ENCODE measurements at places on chromosomes 12 and 14.

- no peak for DNase-seq
These were observed 12.8 kb upstream of the ATP2B1 start for GRCh38 chr12:89721291-89721987.

- DNase-seq = peak; percentile 84
These were observed 13.3 kb downstream of the IL22 start for GRCh38 chr12:68240079-68240478.

DNA sequence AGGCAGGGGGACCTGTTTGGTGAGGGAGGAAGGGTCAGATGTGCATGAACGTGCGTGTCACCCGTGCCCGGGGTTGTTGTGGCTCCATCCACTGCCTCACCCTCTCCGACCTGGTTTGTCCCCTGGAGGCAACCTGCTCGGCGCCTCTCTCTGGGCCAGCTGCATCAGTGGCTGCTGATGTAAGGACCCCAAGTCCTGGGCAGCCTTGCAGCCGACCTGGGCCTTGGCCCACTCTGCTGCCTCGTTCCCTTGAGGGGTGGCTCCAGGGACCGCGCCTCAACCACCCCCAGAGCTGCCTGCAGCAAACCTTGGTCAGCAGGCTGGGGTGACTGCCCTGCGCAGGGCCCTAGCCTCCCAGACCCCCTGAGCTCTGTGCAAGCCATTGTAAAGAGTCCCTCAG lies 351.7 kb downstream of the TMEM121 start:
- no peak for DNase-seq

- no peak for DNase-seq
These were observed at the start of gene ITGB7 for GRCh38 chr12:53207042-53207441. TSS of gene ITGB7 (minus strand) at chr12:53207251. CDS start at chr12:53200443, 6,808 bp downstream.

DNA sequence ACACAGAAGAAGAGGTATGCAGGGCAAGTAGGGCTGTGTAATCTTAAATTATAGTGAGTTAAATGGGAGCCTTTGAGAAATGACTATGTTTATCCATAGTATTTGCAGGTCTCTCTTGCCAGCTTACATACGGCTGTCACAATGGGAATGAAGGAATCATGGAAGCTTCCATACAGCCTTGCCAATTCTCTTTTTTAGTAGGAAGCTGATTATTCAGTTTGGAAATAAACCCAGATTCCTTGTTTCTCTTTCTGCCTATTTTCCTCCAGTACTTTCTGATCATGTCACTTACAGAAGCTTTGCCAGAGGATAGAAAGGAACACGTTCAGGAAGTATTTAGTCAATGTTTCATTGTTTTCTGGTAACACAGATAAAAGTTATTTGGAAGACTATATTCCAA lies 217.4 kb upstream of the DIO2 start:
- no peak for DNase-seq

GRCh38 chr12:111256629-111257434 lies 112.1 kb downstream of the PHETA1 start:
- DNase-seq = no peak

DNA sequence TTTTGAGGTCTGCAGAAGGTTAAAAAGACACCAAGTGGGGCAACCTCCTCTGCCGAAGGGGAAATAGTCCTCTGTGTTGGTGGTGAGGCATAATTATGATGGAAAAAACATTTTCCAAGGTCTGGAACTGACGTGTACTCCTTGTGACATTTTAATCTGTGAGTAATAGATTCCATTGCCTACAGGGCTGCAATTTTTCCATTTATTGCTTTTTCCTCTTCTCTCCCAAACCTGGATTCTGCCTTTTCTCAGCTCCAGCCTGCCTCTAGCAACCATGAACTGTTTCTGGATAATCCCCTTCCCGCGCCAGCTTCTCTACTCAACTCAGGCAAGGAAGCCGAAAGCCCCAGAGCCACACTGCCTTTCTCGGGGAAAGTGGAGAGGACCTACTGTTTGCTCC lies 230.1 kb upstream of the PLXNC1 start:
- peak; percentile 70 for DNase-seq

DNA sequence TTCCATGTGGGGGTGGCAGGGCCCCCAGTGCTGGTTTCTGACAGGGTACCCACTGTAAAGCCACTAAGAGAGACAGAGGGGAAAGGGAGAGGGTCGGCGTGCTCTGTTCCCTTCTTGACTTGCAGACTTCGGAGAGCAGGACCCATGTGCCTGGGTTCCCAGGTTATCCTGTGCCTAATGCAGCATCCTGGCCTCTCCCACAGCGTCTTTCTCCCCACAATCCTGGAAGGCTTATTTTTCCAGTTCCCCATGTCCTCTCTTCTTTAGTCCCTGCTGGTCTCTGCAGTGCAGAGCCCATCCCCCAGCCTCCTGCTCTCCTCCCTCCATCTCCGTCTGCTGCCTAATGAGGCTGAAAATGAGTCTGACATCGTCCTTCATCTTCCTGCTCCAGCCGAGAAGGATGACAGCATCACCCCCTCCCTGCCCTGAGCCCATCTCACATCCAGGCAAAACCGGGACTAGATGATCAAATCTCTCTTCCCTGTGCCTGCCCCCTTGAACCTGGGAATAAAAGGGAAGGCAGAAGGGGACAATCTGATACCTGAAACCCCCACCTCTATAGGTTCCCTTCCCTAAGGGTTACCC lies 15.1 kb downstream of the CALCOCO1 start:
- no peak for DNase-seq

DNA sequence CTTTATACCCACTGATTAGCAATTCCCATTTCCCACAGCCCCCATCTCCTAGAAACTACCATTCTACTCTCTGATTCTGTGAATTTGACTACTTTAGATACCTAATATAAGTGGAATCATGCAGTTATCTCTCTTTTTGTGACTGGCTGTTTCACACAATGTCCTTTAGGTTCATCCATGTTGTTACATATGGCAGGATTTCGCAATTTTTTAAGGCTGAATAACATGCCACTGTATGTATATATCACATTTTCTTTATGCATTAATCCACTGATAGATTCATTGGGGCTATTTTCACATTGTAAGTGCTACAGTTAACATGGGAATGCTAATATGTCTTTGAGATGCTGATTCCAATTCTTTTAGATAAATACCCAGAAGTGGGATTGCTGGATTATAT lies 11.8 kb upstream of the TBK1 start:
- DNase-seq = no peak

DNA sequence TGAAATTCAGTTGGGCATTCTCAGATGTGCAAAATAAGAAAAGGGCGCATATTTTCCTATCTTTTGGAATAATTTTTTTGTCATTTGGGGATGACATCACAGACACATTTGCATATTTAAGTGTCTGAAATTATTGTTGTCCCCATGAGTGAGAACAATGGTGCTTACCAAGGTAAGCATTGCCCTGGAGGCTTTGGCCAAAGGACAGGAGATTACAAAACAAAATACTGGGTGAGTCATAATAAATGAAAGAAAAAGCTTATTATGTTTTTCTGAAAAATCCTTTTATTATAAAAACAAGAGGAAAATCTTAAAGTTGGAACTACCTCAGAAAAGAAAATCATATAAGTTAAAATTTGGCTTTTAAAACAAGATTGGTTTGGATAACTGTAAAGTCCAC lies 254.9 kb downstream of the BTG1 start:
- no peak for DNase-seq

DNA sequence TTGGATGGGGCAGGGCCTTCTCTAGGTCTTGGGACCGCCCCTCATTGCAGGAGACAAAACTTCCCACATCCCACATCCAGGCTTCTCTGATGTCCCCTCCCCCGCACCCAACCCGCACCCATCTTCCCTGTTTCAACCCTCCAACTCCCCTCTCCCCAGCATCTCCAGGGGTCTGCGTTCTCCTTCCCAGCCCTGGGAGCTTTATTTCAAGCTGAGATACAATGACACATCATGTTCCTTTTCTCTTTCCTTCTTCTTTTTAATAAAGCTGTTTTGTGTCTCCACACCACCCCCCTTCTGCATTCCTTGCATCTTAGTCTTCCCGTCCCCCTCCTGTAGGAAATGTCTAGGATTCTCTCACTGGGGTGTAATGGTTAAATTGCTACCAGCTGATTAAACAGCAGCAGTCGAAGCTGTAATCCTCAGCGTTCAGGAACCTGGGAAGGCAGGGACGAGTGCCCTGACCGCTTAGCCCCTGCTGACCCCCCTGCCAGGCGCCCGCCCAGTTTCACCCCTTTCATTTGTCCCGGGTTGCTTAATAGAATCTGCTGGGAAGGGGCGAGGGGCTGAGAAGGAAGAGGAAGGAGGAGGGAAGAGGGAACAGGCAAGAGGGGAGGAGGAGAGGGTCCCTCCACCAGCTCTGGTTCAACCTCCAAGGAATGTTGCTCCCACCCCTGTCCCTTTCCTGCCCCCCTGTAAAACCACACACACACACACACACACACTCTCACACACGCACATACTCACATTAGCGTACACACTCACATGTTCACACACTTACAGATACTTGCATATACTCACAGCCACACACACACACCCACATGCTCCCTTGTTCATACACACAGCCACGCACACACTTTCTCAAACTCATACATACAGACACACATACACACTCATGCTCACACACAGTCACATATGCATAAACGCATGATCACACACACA lies 104.5 kb upstream of the MED13L start:
- peak; percentile 99 for DNase-seq

DNA sequence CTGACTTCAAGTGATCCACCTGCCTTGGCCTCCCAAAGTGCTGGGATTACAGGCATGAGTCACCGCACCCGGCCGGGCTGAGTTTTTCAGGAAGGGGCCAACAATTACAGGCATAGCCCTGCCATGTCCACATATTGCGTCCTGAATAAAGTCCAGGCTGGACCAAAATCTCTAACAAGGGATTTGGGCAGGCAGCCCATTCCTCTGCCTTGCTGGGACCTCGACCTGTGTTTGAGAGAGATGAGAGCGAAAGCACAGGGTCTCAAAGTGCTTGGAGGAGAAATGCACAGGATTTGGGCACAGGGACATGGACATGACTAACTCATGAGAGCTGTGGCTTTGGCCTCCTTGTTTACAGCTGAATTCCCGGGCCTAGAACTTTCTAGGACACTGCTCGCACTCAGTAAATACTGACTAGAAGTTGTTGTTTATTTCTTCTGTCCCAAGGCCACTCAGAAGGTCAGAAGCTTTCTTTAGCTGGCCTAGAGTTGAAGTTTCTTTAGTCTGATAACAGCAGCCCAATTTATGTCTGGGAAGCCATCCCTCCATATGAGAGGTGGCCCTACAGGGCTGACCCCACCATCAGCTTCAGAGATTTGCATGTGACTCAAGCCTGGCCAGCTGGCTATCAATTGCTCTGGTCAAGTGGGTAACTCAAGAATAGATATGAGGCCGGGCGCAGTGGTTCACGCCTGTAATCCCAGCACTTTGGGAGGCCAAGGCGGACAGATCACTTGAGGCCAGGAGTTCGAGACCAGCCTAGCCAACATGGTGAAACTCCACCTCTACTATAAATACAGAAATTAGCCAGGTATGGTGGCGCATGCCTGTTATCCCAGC lies 11.7 kb downstream of the CAMKK2 start:
- no peak for DNase-seq

DNA sequence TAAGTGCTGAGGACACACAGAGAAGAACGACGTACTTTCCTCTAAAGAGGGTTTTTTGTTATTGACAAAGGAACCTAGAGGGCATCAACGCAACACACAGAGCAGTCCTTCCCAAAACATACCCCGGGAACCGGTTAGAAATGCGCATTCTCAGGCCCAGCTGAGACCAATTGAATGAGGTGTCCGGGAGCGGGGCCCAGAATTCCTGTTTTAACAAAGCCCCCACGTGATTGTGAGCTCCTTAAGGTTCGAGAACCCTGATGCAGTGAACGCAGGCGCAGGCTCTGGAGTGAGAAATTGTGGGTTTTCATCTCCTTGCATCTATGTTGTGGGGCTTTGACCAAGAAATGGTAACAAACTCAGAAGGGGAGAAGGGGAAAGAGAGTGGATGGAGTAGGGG lies 51.0 kb upstream of the TBX3 start:
- no peak for DNase-seq

DNA sequence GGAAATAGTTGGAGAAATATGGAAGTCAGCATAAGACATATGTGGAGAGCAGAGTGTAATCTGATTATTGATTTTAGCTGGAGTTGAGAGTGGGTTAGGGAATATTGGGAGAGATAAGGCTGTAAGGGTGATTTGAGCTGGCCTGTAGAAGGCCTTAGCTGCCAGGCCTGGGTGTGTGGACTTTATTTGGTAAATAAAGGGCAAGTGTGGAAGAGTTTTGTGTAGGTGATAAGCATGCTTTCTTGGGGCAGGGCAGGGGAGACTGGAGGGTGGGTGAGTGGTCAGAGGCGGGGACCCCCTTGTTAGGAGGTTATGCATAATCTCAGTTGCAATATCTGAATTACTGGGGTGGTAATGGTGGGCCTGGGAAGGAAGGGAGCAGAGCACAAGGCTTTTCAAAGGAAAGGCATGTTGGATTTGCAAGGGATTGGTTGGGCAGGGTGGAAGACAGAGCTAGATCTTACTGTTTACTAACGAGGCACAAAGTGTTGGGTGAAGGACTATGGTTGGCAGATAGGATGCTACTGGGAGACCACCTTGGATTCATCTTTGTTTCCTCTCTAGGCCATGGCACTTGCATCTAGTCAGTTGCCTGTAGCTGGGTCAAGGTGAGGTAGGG lies 5.5 kb downstream of the KHNYN start:
- no peak for DNase-seq

GRCh38 chr12:78375461-78375860 lies 489.1 kb upstream of the SYT1 start:
- DNase-seq = no peak

DNA sequence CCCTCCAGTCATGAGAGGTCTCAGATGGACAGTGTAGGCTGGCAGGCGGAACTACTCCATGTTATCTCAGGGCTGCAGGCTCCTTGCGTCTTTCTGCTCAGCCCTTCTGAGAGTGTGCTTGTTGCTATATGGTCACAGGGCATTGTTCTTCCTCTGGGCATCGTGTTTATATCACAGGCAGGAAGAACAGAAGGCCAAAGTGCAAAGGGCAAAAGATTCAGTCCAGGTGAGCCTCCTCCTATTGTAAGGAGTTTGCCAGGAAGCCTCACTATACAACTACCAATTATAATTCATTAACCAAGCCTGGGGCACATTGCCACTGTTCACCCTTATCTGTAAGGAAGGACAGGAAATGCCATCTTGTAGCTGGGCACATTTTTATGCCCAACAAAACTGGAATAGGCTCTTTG lies 195.5 kb upstream of the KITLG start:
- DNase-seq = no peak

- DNase-seq = peak; percentile 34
These were observed 12.5 kb upstream of the ANAPC5 start for GRCh38 chr12:121364683-121365121.

DNA sequence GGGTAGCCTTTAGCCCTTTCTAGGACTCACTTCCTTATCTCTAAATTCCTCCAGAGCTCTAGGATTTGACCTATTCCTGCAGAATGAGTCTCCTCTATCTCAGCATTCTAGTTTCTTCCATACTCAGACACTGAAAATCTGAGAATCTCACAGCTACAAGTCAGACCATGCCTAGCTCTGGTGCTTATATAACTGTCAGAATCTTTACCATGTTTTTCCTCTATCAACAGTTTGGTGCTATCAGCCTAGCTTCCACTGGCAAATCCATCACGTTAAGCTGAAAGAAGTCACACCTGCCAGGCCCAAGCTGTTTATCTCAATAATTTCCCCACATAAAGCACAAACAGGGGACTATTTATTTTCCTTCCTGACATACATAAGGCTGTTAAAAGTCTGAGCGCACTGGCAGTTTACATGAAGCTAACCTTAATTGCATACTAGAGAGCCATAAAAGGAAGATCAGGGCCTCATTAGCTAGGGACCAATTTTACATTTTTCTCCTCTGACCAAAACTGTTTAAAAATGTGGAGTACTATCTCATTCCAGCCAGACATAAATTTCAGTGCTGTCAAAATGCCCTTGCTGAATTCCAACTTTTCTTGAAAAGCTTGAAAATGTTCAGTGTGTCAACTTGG lies 270.5 kb downstream of the C12orf75 start:
- DNase-seq = peak; percentile 77

GRCh38 chr12:3552726-3553045 lies 61.7 kb downstream of the PRMT8 start:
- no peak for DNase-seq
